NCI-H345 (cell line): ENCODE measurements at places on chromosomes 7 and 10.

- no peak for DNase-seq
These were observed 531.2 kb downstream of the HTR7 start for GRCh38 chr10:90326498-90327267.

DNA sequence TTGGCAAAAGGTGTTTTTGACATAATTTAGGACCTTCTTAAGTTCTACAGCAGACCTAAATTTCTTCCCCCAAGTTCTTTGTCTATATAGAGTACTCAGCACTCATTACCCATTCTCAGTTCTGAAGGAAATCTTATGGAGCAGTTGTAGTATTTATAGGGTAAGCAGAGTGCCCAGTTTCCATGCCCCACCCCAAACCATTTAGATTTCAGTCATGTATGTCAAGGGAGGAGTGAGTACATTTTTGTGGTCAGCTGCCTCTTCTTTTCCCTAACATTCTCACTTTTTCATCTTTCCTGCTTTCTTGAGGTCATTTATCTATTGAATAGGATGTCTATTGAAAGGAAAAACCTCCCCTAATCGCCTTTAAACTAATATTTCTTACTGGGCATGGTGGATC, 83.3 kb downstream of the KAT6B start:
- DNase-seq, result no peak

GRCh38 chr7:13727279-13727678, 262.2 kb downstream of the ETV1 start:
- DNase-seq, result no peak

DNA sequence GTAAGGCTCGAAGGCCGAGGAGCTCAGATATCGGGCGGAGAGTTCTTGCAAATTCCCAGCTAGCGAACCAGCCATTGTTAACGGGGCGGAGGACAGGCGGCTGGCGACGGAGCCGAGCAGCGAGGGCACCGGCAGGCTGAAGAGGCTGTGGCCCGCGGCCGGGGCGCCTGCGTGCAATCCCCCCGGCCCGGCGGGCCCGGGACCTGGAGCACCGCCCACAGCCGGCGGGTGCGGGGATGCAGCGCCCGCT, 4.1 kb downstream of the VAX1 start:
- DNase-seq, result no peak

DNA sequence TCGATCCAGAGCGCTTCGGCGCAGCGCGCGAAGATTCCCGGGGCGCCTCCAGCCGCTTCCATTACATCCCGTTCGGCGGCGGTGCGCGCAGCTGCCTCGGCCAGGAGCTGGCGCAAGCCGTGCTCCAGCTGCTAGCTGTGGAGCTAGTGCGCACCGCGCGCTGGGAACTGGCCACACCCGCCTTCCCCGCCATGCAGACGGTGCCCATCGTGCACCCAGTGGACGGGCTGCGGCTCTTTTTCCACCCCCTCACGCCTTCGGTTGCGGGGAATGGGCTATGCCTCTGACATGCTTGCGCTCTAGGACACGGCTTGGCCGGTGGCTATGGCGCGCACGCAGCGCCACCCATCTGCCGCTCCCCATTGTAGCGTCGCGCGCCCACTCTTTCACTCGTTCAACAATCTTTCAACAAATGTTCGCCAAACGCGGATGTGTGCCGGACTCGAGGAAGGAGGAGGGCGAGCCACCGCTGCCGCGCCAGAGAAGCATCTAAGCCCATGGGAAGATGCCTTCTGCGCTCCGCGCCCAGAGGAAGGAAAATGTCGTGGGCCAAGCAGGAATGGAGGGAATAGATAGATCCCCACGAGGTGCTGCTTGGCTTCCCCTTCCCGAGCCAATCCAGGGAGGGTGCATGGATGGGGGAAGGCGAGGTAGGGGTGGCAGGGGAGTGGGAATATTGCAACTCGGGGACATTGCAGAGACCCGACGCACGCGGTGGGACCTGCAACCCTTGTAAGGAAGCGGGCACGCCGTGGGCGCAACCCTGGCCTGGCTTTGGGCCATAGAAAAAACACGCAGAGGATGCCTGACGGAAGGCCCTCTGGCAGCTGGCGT, 5.1 kb upstream of the CYP26A1 start:
- DNase-seq, result peak; percentile 32

DNA sequence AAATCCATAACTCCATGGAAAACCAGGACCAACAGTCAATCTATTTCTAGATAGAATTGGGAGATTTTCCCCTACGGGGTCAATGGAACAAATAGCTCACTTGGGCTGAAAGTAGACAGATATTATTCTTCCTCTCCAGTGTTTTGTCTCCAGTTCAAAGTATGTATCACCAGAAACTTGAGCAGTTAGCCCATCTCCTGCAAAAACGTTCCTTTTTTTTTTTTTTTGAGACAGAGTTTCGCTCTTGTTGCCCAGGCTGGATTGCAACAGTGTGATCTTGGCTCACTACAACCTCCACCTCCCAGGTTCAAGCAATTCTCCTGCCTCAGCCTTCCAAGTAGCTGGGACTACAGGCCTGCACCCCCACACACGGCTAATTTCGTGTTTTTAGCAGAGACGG, 390.0 kb upstream of the AUTS2 start:
- DNase-seq, result no peak

DNA sequence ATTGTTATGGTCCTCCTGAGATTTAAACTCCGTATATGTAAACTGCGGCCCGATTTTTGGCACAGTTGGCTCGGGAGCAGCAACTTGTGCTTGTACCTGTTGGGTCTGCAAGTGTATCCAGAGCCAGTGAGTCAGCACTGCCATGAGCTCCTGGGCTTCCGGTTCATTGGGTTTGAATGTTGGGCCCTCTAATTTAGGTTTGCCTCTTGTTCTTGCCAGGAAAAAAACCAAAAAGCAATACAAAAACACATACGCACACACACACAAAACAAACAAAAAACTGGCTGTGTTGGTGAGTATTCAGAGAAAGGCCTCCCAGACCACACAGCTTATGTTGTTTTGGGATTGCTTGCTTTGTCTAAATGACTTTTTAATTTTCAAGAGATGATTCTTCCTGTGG, 26.3 kb downstream of the SND1 start:
- no peak for DNase-seq

DNA sequence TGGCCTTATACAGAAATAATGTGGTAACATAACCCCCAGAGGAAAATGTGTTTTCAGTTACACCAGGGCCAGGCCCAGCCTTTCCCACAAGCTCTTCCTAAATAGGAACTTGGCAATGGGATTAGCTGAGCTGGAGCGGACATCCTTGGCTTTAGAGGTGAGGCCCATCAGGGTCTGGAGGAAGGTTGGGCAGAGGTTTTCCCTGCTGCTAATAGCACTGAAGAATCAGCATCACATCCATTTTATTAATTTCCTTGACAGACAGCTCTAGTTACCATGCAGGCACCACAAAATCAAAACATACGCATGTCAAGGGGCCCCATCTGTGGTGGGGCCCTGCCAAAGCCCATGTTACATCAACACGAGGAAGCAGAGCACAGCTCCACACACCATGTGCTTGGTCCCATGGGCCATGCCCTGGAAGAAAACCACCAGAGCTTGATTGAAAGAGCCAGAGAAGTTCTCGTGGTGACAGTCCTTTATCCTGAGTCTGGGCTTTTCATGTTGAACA, 566.6 kb downstream of the KCNMA1 start:
- DNase-seq, result no peak

DNA sequence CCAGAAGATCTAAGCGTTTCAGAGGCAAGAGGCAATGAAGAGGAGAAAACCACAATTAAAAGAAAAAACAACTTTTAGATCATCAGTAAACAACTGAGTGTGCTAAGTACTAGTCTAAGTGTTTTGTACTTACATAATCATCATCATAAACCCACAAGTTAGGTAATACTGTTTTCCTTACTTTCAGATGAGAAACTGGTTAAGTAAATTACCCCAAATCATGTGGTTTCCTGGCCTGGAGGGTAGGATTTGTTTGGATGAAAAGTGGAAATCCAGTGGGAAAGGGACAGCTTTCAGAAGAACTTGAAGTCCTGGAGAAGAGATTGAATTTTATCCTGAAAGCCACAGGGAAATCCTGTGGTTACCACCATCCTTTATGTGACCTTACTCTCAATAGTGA, 463.3 kb downstream of the LRMDA start:
- no peak for DNase-seq

DNA sequence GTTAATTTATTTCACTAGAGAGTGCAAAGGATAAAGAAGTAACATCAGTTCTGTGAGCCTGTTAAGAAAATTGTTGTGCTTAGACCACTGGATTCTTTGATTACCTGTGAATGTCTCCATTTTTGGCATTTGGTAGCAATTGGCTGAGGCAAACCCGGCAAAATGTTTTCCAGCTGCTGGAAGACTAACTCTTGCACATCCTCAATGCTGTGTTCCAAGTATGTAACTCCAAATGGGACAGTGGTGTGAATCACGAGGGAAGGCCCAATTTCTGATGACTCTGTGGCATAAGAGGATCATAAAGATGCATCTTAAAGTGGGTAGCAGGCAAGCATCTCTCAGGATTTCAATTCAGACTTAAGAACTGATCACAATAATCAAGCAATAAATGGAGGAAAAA, 268.8 kb downstream of the RNLS start:
- DNase-seq, result no peak

GRCh38 chr10:126225672-126226008, 162.6 kb downstream of the ADAM12 start:
- no peak for DNase-seq

DNA sequence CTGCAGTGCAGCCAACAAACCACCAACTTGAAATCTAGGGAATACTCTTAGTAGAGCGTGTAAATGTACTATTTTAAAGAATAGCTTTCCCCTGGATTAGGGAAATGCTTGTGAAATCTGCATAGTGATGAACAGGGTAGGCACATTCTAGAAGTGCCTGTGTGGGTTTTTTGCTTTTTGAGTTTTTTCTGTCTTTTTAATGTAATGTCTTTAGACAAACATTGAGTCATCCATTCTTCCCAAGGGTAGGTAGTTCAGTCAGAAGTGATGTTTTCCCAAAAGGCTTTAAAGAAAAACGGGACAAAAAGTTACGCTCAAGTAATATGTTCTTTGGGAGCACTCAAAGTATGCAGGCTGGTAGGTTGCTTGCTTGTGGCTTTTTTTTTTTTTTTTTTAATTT, 130.0 kb downstream of the AUTS2 start:
- no peak for DNase-seq

GRCh38 chr10:7507887-7508726, 97.3 kb upstream of the SFMBT2 start:
- no peak for DNase-seq

- DNase-seq, result no peak
These were observed 153.5 kb upstream of the ITGB1 start for GRCh38 chr10:33111488-33112051.

GRCh38 chr7:46155367-46155766, 234.3 kb upstream of the IGFBP3 start:
- DNase-seq, result no peak

GRCh38 chr10:63210611-63211196, 77.6 kb downstream of the NRBF2 start:
- DNase-seq, result no peak

GRCh38 chr10:121362026-121362425, 236.2 kb downstream of the FGFR2 start:
- no peak for DNase-seq

- peak; percentile 11 for DNase-seq
These were observed 302.6 kb downstream of the KLF6 start for GRCh38 chr10:3482200-3482993.

DNA sequence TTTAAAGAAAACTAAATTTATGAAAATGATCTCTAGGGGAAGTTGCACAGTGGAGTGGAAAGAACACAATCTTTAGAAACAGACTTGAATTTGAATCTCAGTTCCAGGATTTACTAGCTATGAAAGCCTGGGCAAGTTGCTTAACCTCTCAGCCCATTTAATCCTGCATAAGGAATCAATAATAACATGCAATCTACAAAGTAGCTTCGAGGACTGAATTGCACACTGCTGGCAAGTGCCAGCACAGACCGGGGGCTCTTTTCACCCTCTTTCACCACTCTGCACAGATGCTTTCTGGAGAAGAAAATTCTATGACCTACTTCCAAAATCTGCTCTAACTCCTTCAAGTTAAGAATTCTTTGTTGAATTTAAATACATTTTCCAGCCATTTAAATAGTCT, 63.4 kb upstream of the ANK3 start:
- no peak for DNase-seq

DNA sequence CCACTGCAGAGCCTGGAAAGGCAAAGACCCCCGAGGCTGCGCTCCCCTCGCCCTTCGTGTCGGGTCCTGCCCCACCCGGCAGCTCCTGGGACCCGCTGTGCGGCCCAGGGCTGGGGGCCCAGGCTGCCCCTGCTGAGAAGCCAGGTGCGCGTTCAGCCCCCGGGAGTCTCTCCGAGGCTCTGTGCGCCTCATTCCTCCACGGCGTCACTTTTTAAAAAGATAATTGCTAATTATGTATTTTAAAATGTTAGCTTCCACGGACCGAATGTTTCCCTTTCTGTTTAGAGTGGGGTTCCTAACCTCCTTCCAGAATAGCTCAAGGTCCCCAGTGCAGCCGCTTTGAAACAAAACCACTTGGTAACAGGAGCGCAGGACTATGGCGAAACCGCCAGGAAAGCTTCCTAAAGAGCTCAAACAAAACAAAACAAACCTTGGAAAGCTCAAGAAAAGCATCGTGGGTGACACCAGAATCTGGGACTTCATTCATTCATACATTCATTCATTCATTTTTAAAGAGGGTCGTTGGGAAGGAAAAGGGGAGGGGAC, 45.6 kb downstream of the PDIA4 start:
- DNase-seq, result peak; percentile 34

DNA sequence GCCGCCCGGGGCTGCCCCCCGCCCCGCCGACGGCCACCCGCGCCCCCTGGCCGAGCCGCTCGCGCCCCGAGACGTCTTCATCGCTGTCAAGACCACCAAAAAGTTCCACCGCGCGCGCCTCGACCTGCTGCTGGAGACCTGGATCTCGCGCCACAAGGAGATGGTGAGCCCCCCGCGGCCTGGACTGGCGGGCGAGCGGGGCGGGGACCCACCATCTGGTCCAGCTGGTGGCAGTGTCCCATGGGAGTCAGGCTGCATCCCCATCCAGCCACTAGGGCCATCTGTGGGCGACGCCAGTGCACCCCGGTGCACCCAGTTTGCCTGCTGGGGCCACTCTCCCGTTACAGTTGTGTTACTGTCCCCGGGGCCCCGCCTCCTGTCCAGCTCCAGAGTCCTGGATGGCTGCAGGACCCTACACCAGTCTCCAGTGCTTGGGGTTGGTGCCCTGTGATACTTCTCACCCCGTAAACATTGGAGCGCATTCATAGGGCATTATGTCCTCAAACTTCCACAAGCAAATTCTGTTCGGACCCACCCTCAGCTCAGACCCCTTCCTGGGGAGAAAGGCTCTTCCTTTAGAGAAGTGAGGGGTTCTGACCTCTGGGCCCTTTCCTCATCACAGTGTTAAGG, 672 bp downstream of the LFNG start:
- DNase-seq, result peak; percentile 24
